ENCODE measurements at places on chromosomes 7 and 10.

DNA sequence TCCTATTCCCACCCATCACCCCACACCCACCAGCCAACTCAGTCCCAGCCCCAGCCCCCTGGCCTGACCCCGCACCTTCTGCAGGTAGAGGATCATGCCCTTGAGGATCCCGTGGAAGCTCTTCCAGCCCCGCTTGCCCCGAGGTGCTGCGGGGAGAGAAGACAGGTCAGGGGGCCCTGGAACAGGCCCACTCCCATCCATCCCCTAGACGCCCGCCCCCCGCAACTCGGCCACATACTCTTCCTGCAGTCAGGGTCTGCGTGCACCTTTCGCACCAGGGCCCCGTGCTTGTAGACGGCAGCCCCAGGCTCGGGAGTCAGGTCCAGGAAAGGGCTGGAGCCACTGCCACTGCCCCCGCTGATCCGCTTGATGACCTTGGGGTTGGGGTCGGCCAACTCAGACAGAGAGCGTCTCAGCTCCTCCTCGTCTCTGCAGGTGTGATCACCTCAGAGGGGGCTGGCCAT lies 9.6 kb downstream of the NFKB2 start:
- no peak for DNase-seq

DNA sequence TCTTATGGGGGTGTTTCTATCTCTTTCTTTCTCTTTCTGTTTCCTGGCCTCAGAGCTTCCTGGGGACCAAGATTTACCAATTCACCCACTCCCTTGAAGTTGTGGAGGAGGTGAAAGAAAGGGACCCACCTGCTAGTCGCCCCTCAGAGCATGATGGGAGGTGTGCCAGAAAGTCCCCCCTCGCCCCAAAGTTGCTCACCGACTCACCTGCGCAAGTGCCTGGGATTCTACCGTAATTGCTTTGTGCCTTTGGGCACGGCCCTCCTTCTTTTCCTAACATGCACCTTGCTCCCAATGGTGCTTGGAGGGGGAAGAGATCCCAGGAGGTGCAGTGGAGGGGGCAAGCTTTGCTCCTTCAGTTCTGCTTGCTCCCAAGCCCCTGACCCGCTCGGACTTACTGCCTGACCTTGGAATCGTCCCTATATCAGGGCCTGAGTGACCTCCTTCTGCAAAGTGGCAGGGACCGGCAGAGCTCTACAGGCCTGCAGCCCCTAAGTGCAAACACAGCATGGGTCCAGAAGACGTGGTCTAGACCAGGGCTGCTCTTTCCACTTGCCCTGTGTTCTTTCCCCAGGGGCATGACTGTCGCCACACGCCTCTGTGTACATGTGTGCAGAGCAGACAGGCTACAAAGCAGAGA lies 12.2 kb downstream of the AQP1 start:
- no peak for DNase-seq

DNA sequence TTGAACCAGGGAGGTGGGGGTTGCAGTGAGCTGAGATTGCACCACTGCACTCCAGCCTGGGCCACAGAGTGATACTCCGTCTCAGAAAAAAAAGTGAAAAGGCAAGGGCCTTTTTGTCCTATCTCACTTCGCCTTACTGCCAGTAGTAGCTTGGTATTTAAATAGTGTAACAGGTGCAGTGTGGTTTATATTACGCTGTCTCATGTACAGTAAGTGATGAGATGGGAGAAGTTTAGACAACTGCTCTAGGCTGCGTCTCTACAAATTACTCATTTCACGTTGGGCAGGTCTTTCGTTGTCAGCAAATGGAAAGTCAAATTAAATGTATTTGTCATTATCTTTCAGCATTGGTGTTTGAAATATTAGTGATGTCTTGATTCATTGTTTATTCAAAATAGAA lies 15.5 kb upstream of the PFKFB3 start:
- no peak for DNase-seq

GRCh38 chr7:92461027-92462003 lies 14.0 kb downstream of the GATAD1 start:
- DNase-seq = no peak

DNA sequence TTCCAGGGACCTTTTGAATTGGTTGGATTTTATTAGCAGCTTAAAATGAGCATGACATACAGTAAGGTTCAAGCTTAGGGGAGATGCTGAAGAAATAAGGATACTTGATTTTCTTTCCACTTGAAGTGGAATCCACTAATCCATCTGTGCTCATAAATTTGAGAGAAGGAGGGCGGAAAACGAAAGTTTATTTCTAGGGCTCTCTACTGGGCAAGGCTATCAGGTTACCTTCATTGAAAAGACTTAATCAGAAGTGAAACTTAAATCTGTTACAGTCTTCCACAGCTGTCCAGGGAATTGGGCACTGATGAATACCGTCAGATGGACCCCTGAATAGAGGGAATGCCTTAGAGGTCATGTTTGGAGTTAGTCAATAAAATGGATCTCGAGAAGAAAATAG lies 21.8 kb downstream of the AUTS2 start:
- no peak for DNase-seq

DNA sequence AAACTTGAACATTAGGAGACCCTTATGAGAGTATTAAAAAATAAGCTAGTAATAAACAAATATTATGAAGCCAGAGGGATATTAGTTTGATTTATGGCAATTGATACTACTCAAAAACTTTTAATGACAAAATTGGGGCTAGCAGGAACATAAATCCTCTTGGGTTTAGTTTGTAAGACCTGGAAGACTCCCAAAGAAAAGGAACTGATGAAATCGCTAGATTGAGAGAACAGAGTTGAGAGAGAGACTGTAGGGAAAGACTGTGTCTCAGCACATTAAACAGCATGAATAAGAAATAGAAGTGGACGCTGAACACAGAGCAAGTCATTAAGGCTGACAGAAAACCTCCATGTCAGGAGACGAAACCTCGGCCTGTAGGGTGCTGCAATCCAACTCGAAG lies 56.4 kb downstream of the ICA1 start:
- no peak for DNase-seq

DNA sequence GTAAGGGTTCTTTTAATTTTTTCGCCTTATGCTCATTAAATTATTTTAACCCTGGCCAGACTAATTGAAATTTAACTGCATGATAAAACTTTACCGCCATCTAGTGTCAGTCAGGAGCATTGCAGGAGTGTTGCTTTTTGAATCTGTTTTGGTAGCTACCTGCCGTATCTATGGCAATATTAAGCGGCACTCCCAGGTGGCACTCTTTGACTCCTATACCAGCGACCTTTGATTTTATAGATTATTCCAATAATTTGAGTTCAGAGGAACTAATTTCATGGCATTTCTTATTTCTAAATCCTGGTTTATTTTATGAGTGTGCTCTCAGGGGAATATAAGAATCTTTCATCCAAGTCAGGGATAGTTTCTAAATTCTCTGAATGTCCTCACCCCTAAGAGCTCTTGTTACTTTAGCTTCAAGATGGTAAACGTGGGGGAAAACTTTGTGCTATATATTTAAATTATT lies 198.9 kb downstream of the REEP3 start:
- DNase-seq = no peak

DNA sequence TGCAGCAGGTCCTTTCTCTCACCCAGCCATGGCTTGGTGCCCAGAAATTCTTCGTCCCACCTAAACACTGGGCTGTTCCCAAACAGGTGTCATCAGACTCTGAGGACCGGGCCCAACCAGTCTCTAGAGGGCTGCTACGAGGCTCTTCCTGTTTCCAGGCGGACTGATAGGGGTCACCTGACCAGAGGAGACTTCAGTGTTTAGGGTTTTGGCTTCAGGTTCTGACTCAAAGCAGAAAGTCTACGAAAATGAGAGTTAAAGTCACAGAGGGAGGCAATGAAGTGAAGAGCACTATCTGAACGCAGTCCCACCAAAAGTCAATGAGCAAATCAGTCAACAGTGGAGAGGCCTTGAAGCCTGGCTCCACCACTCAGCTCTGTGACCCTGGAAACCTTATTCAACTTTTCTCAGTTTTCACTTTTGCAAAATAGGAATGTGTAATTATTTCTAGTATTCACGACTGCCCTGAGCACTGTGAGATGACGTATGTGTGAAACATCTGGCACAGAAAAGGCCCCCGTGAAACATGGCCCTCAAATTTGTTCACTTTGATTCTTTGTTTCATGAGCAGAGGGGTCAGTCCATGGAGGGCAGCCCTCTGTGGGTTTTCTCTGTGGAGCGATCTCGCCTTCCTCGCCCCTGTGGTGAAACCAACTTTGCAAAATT lies 189.9 kb upstream of the PDE1C start:
- DNase-seq = no peak

GRCh38 chr7:33195264-33195663 lies 65.9 kb downstream of the BBS9 start:
- DNase-seq = no peak

GRCh38 chr10:26044141-26044749 lies 110.2 kb downstream of the MYO3A start:
- no peak for DNase-seq

- no peak for DNase-seq
Measured at GRCh38 chr10:85648279-85648754, 718.3 kb downstream of the GRID1 start.

DNA sequence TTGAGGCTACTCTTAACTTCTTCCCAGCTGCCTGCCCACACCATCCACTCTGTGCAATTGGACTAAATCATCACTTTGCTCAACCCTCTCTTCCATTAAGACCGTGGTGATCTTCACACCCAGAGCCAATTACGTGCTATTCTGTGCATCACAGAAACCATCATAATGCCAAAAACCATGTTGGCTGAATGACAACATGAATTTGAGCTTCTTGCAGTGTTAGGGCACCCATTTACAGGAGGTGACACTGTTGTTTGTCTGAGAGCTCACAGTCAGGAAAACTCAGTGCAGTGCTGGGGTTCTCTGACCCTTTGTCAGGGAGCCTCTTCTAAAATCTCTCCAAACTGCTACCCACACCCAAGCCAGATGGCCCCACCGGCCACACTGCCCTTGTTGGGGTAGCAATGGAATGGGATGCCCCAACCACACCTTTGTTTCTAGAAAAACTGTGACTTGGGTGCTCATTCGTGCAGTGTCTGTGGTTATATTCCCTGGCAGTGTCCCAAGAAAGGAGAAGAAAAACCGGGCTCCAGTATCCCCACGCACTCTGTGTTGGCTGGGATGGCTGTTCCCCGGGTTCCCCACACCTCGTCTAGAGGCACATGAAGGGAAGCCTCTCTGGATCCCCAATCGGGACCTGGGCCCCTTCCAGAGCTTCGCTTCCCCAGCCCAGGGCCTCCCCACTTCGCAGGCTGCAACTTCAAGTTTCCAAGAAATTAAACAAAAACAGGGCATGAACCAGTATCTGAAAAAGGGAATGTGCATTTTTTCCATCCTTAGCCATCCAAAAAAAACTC lies 2.0 kb upstream of the TNS3 start:
- no peak for DNase-seq

- no peak for DNase-seq
Measured at GRCh38 chr7:83524277-83525075, 124.5 kb downstream of the SEMA3E start.

DNA sequence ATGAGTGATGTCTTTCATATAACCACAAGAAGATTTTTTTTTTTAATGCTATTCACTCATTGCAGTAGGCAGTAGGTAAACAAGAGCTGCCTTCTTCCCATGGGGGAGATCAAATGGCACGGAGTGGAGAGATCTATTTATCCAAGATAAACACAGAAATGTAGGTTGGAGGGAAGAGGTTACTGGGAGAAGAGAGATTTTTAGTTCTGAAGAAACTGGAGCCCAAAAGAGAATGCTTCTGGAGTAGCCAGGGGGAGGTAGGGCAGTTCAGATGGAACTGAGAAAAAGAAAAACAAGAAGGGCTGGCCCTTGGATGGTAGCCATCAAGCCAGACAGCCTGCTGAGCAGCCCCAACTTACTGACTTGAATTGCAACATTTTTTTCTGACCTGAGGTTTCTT lies 270.1 kb upstream of the TPK1 start:
- DNase-seq = no peak

DNA sequence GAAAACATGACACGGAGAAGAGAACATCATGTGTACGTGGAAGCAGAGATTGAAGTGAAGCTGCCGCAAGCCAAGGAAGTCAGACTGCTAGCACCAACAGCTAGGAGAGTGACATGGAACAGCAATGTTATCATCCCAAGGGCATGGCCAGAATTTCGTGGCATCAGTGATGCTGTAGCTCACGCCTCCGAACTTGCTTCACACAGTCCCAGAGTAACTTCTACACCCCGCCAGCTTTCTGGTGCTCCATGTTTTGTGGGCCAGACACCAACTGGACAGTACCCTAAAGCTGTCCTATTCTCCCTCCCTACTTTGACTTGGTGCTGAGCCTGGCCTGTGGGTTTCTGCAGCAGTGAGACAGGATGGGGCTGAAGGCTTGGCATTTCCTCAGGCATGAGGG lies 33.0 kb upstream of the EMX2 start:
- no peak for DNase-seq

GRCh38 chr10:89536013-89536354 lies 590 bp upstream of the SLC16A12 start:
- no peak for DNase-seq

GRCh38 chr7:24477398-24478136 lies 95.7 kb upstream of the PALS2 start:
- DNase-seq = no peak

- DNase-seq = no peak
Measured at GRCh38 chr7:135180122-135180521, 9.6 kb upstream of the CYREN start.

Data from stimulated activated CD4-positive, alpha-beta T cell treated with anti-CD3 and anti-CD28 coated beads, Interleukin-15, amount 100 ng/mL, for 1 hour (primary cell).